ENCODE measurements at places on chromosomes 7 and 10.

- no peak for DNase-seq
Observed at GRCh38 chr10:73843261-73843660, 31.1 kb downstream of the CAMK2G start.

DNA sequence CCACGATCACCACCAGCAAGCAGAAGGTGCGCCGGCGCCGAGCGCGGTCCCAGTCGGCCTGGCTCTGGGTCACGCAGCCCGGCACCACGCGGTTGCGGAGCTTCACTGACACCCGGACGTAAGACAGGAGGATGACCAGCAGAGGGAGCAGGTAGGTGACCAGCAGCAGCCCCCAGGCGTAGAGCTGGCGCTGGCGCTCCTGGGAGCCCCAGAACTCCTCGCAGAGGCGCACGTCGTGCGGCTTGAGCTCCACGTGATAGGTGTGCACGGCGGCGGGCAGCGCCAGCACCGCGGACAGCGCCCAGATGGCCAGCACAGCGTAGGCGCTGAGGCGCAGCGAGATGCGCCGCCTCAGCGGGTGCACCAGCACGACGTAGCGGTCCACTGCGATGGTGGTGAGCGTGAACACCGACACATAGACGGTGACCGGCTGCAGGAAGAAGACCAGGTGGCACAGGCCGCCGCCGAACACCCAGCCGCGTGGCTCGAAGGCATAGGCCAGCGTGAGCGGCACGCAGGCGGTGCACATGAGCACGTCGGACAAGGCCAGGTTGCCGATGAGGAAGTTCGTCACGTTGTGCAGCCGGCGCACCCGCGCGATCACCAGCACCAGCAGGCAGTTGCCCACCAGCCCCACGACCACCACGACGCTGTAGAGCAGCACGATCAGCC, 920 bp downstream of the PRLHR start:
- peak; percentile 92 for DNase-seq

DNA sequence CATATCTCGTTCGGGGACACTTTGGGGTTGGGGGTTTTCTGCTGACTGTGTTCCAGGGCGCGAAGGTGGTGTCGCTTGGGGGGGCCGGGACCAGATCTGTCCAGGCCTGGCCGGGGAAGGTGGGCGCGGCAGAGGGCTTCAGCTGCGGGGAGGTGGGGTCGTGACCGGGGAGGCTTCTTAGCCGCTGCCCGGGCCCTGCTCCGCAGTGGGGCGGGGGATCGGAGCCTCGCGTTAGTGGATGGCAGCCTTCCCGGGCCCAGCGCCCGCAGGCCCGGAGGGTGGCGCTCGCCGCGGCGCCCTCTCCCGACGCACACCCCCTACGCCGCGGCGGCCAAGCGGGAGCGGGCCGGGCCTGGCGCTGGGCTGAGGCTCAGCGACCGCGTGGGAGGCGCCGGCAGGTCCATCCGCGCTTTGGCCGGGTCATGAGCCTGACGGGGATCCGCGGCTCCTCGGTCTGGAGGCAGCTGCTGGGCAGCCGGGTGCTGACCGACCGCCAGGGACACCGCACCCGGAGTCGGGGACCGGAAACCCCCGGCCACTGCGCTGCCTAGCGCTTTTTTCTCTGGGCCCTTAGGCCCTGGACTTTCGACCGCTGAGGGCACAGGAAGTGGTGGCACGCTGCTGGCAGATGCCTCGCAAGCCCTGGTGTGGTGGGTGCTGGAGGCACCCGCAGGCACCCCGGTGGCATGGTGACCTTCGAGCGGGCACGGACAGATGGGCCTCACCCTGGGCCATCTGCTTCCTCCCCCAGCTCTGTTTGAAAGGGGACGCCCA, 1.2 kb downstream of the AGAP3 start:
- peak; percentile 65 for DNase-seq

DNA sequence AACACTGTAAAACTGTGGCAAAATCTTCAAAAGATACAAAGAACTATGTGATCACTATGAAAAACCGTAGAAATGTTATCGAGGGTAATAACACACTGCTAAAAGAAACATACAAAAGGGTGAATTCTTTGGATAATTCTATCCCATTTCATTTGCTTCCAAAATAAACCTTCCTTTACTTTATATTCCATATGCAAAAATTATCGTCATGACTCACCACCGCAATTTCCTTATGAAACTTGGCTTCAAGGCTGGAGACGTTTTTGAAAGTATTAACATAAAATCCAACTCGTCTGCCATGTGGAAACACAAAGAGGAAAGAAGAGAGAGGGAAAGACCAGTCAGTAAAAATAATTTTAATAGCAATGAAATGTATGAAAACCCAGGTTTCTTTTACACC, 165.2 kb downstream of the AMPH start:
- DNase-seq, result no peak

- no peak for DNase-seq
Observed at GRCh38 chr10:99013885-99014284, 221.8 kb downstream of the HPSE2 start.

DNA sequence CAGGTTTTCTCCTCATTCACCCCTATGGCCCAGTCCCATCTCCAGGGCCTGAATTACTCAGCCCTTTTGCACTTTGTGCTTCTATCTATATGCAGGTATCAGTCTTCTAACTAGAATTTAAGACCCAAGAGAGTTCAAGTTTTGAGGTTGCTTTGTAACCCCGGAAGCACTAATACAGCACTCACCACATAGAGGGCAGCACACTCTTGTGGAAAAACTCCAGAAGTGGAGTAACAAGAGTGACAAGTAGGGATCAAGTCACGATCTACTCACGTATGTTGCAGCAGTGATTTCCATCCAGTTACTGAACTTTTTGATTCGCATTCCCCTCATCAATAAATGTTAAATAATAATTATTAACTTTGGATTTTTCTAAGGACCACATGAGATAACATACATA, 151.0 kb downstream of the CHCHD3 start:
- no peak for DNase-seq

DNA sequence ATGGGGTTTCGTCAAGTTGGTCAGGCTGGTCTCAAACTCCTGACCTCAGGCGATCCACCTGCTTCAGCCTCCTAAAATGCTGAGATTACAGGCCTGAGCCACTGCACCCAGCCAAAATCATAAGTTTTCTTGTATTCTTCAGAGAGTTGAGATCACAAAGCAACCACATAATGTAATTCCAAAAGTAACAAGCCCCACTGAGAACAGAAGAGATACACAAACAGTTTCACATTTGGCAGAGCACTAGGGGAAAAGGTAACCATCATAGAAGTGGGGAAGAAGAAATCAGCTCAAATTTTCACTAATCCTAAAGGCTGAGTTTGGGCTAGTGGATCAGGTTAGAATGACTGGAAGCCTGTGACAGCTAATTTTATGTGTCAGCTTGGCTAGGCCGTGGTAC, 5.4 kb upstream of the CEP41 start:
- DNase-seq, result no peak

- DNase-seq, result no peak
Observed at GRCh38 chr10:94757916-94758315, 4.6 kb upstream of the CYP2C19 start.

- DNase-seq, result no peak
Observed at GRCh38 chr7:138120140-138120827, 44.0 kb downstream of the AKR1D1 start.

DNA sequence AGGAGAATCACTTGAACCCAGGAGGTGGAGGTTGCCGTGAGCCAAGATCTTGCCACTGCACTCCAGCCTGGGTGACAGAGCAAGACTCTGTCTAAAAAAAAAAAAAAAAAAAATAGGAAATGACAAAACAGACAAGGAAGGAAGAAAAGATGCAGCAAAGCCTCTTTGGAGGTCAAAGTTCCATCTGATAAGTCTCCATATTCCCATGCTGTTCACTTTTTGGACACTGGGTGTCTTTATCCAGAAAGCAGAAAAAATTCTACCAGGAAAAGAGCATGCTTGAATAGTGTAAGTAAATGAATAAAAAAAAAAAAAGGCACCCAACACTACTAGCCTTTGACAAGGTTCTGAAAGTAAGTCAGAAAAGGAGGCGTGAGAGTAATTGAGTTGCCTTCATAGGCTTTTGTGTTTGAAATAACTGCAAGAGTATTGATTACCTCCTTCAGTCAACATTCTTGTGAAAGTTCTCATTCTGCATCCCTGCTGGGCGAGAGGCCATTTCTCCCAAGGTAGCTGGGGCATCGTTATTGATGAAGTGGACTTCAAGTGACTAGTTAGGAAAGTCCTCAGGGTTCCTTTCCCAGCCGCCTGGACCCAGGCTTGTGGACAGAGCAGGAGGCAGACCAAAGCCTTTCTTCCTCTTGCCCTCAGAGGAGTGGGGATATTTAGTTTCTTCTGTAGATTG, 133.3 kb upstream of the KIF5B start:
- DNase-seq, result no peak

- DNase-seq, result no peak
Observed at GRCh38 chr7:46559194-46559832, 638.2 kb upstream of the IGFBP3 start.

DNA sequence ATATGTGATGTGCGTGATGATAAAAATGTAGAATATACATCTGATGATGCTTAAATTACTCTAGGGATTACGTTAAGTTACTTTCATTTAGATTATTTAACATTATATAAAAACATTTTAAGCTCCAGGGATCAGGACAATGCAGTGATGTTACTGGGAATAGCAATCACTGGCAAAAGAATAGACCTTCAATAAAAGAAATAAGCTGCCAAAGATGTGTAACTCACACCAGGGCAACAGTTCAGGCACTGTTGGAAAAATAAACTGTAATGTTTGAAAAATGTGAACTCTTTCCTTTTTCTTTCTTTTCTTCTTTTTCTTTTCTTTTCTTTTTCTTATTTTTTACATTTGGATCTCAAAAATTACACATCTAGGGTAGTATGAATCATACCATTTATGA, 131.7 kb downstream of the SEMA3D start:
- DNase-seq, result no peak

- no peak for DNase-seq
Observed at GRCh38 chr10:111113961-111114757, 37.3 kb downstream of the ADRA2A start.

DNA sequence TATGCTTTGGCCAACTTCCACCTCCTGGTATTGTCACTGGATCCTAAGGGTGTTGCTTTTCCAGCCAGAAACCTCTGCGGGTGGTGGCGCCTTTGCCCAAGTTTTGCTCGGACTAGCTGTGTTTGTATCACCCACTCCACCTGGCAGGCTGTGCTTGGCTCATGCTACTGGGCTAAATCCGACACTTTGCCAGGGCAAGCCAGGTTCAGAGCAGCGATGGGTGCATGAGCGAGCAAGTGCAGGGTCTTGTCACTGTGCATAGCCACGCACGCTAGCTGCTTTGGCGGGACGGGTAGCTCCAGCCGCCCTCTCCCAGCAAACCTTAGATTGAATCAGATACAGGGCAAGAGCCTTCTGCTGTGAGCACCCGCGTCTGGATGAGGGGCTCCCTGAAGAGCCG, 737.5 kb downstream of the PCDH15 start:
- no peak for DNase-seq

DNA sequence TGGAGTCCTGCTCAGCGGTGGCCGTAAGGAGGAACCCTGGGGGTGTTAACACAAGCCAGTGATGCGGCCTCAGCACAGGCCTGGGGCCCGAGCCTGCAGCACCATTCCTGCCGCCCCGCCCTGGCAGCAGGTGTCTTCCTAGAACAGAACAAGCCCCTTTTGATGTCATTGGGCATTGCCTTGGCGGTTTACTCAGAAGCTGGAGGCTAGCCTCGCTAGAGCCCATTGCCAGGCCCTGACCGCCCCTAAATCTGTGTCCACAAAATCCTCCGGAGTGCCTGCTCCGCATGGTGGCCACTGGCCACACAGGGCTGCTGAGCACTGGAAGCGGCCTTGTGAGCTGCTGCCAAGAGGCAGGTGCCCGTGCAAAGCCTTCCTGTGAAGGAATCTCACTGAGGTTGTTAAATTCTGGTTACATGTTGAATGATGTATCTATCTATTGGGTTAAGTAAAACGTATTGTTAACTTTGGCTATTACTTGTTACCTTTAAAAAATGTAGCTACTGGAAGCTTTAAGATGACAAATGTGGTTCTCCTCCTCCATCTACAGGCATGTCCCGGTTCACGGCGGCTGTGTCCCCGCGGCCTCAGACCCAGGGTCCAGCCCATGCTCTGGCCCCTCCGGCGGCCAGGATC, 1.2 kb upstream of the INPP5A start:
- DNase-seq, result no peak

GRCh38 chr7:80458822-80459725, 52.8 kb downstream of the GNAT3 start:
- DNase-seq, result no peak

- DNase-seq, result no peak
Observed at GRCh38 chr10:8224591-8224990, 170.1 kb downstream of the GATA3 start.

GRCh38 chr7:95577137-95577536, 19.2 kb downstream of the PDK4 start:
- no peak for DNase-seq
